CD4-positive, alpha-beta T cell (primary cell): ENCODE measurements at places on chromosomes 7 and 10. TPM values are rescaled to one million over a fixed set of nuclear protein-coding genes. Genes with fewer than 3 reads are reported as not detected.

RASA4 gene
- 42.1 TPM for total RNA-seq

WEE2 gene
- total RNA-seq: 0.08 TPM

HHEX gene
- 1.0 TPM for total RNA-seq

TMEM178B gene
- not detected for total RNA-seq

PRKAG2 gene
- 42.3 TPM for total RNA-seq

TMEM213 gene
- not detected for total RNA-seq
